ENCODE measurements at places on chromosomes 3 and 15. TPM values are rescaled to one million over a fixed set of nuclear protein-coding genes. Genes with fewer than 3 reads are reported as not detected.

MLF1 gene
- total RNA-seq, result 25.4 TPM

PLD1 gene
- total RNA-seq, result 0.21 TPM

LIPC gene
- not detected for total RNA-seq

TMEM202 gene
- not detected for total RNA-seq

NANOGP8 gene
- total RNA-seq, result 1.5 TPM

SAMMSON gene
- total RNA-seq, result not detected

TM6SF1 gene
- total RNA-seq, result not detected

NR1I2 gene
- total RNA-seq, result 0.22 TPM

DNA sequence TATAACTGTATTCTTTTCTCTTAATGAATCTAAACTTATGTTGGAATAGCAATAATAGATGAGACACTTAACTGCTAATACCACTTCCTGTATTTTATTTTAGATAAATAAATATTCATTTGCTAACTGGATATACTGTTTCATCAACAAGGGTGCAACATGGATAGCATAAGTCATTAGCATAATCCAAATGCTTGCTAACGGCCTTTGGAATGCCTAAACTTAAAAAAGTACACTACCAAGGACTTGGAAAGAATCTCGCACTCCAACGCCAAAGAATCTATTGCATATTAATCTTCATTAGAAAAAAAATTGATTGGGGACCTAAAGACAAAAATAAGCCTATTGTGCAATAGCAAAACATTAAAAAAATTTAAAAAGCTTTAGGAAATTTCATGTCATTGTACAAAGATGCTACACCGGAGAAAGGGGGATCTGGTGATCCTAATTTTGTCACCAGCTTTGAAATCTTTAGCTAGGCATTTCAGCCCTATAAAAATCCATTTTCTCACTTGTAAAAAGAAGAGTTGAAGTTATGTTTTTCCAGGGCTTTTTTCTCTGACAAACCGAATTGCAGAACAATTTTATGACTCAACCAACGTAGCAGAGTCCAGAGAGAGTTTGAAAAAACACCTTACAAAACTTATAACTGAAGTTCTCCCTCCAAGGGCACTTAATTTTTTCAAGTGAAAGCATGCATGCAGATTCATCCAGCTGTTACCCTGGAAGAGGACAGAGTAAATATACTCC, 4.1 kb downstream of the VGLL3 start:
- no peak overlapping the region for H3K27ac ChIP-seq
- no peaks in the 10 kb centered on the region for H3K36me3 ChIP-seq
- H3K27me3 ChIP-seq, result peaks cover 19% of the 10 kb centered on the region
- H3K4me1 ChIP-seq, result peaks cover 8% of the 10 kb centered on the region
- H3K4me3 ChIP-seq, result no peak overlapping the region
- DNase-seq, result no peak

GRCh38 chr15:88970232-88970631, 57.1 kb upstream of the MFGE8 start:
- no peak overlapping the region for H3K27ac ChIP-seq
- no peaks in the 10 kb centered on the region for H3K36me3 ChIP-seq
- no peak overlapping the region for H3K4me3 ChIP-seq
- no peaks in the 10 kb centered on the region for H3K27me3 ChIP-seq

- DNase-seq, result no peak
- no peaks in the 10 kb centered on the region for H3K36me3 ChIP-seq
- H3K4me1 ChIP-seq, result no peaks in the 10 kb centered on the region
- H3K4me3 ChIP-seq, result no peak overlapping the region
- no peak overlapping the region for H3K27ac ChIP-seq
- no peaks in the 10 kb centered on the region for H3K27me3 ChIP-seq
These were observed 139.7 kb upstream of the BNIP2 start for GRCh38 chr15:59828861-59829260.

DNA sequence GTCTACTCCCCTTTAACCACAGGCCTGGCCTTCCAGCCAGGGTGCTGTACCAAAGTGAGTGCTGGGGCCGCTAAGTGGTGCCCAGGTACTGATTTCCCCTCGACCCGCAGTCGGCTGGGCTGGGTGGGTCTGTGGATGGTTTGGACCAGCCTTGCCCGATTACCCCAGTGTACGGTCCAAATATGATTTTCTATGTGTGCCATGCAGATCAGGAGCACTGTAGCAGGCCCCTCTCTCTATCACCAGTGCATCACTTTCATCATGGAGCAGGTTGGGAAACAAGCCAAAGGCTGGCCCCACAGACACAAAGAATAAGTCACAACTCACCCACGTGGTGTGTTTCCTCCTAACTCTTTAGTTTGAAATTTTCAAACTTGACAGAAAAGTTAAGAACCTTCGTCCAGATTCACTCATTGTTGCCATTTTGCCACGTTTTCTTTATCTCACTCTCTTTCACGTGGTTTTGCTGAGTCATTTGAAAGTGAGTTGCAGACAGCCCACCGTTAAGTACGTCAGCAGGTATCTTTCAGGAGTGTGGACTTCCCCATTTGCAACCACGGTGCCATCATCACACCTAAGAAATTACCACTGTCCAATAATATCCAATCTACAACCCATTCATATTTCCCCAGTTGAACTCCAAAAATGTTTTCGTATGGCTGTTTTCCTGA, 37.0 kb downstream of the ZNF710 start:
- H3K4me3 ChIP-seq, result no peak overlapping the region
- H3K27me3 ChIP-seq, result no peaks in the 10 kb centered on the region
- H3K27ac ChIP-seq, result no peak overlapping the region
- no peak for DNase-seq
- H3K4me1 ChIP-seq, result peaks cover 73% of the 10 kb centered on the region

GRCh38 chr3:133610031-133610430, 36.5 kb downstream of the CDV3 start:
- peaks cover 39% of the 10 kb centered on the region for H3K36me3 ChIP-seq
- no peak overlapping the region for H3K4me3 ChIP-seq
- no peak overlapping the region for H3K27ac ChIP-seq
- DNase-seq, result no peak
- no peaks in the 10 kb centered on the region for H3K27me3 ChIP-seq
- H3K4me1 ChIP-seq, result no peaks in the 10 kb centered on the region

DNA sequence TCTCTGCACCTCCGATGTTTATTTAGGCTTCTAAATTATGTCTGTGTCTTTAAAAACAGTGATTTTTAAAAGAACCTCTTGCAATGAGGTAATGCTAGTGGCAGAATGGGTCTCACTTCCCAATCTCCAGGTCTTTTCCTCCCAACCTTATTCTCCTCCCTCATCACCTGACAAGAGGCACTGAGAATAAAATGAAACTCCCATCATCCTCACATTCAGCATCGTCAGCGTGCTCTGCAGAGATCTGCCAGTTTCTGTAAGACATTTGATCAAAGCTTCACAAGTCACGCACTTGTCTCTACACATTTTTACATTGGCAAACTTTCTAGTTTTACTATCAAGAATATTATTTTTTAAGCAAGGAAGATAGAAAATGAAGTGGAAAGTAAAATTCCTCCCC, 420.5 kb downstream of the GABRB3 start:
- H3K36me3 ChIP-seq, result no peaks in the 10 kb centered on the region
- H3K27ac ChIP-seq, result no peak overlapping the region
- no peaks in the 10 kb centered on the region for H3K4me1 ChIP-seq
- no peaks in the 10 kb centered on the region for H3K27me3 ChIP-seq

DNA sequence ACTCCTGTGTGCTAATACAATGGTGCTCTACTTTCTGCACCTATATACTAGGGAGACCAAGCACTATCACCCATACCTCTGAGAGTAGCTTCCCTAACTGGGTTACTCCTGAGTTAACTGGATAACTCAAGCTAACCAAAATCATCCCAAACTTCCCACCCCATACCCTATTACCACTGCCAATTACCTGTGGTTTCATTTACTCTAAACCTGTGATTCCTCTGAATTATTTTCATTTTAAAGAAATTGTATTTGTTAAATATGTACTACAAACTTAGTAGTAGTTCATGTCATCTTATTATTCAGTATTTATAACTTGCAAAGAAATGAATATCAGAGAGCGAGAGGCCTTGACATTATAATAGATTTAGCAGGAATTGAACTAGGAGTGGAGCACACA, 340.5 kb downstream of the TBC1D5 start:
- no peak for DNase-seq
- H3K36me3 ChIP-seq, result peaks cover 6% of the 10 kb centered on the region
- H3K27ac ChIP-seq, result no peak overlapping the region
- H3K4me1 ChIP-seq, result peaks cover 35% of the 10 kb centered on the region

GRCh38 chr3:20043396-20043795, 3.1 kb downstream of the KAT2B start:
- no peak for DNase-seq
- H3K27me3 ChIP-seq, result no peaks in the 10 kb centered on the region
- H3K27ac ChIP-seq, result no peak overlapping the region
- H3K4me1 ChIP-seq, result peaks cover 31% of the 10 kb centered on the region

DNA sequence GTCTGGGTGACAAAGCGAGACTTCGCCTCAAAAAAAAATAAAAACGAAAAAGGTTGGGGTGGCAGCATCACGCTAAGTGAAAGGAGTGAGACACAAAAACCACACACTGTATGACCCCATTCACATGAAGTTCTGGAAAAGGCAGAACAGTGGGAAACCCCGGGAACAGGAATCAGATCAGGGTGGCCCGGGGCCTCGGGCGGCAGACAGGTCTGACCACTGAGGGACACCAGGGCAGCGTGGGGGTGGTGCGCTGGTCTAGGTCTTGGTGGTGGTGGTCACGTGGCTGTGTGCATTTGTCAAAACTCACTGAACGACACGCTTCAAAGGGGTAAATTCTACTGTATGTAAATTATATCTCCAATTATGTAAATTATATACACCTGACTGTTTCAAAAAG, 79.7 kb upstream of the PRR20G start:
- no peak for DNase-seq
- peaks cover 3% of the 10 kb centered on the region for H3K27me3 ChIP-seq
- H3K36me3 ChIP-seq, result no peaks in the 10 kb centered on the region

- no peak for DNase-seq
- no peaks in the 10 kb centered on the region for H3K36me3 ChIP-seq
- H3K4me3 ChIP-seq, result no peak overlapping the region
- no peaks in the 10 kb centered on the region for H3K4me1 ChIP-seq
- H3K27me3 ChIP-seq, result peaks cover 9% of the 10 kb centered on the region
These were observed 35.7 kb upstream of the SPSB4 start for GRCh38 chr3:141015481-141015880.

GRCh38 chr3:129614927-129615363, 8.5 kb upstream of the PLXND1 start:
- DNase-seq, result no peak
- H3K27ac ChIP-seq, result no peak overlapping the region
- no peak overlapping the region for H3K4me3 ChIP-seq
- H3K4me1 ChIP-seq, result peaks cover 5% of the 10 kb centered on the region
- no peaks in the 10 kb centered on the region for H3K36me3 ChIP-seq

GRCh38 chr3:59442046-59442445, 392.2 kb upstream of the CFAP20DC start:
- no peak overlapping the region for H3K27ac ChIP-seq
- peak; percentile 66 for DNase-seq
- peaks cover 56% of the 10 kb centered on the region for H3K27me3 ChIP-seq
- no peaks in the 10 kb centered on the region for H3K36me3 ChIP-seq
- no peak overlapping the region for H3K4me3 ChIP-seq

- no peaks in the 10 kb centered on the region for H3K27me3 ChIP-seq
- H3K27ac ChIP-seq, result no peak overlapping the region
- DNase-seq, result no peak
- no peak overlapping the region for H3K4me3 ChIP-seq
These were observed 220.0 kb upstream of the KBTBD8 start for GRCh38 chr3:66778107-66778506.

GRCh38 chr3:21170964-21171363, 580.0 kb downstream of the ZNF385D start:
- no peaks in the 10 kb centered on the region for H3K36me3 ChIP-seq
- H3K27ac ChIP-seq, result no peak overlapping the region
- DNase-seq, result peak; percentile 64
- H3K27me3 ChIP-seq, result no peaks in the 10 kb centered on the region
- peaks cover 7% of the 10 kb centered on the region for H3K4me1 ChIP-seq

- no peak overlapping the region for H3K4me3 ChIP-seq
- no peaks in the 10 kb centered on the region for H3K36me3 ChIP-seq
- no peaks in the 10 kb centered on the region for H3K27me3 ChIP-seq
- no peak overlapping the region for H3K27ac ChIP-seq
- no peak for DNase-seq
These were observed 83.5 kb downstream of the FAM81A start for GRCh38 chr15:59521443-59521842.

- H3K4me3 ChIP-seq, result no peak overlapping the region
- no peaks in the 10 kb centered on the region for H3K27me3 ChIP-seq
- peak; percentile 38 for DNase-seq
- H3K27ac ChIP-seq, result no peak overlapping the region
- H3K36me3 ChIP-seq, result no peaks in the 10 kb centered on the region
These were observed 44.5 kb upstream of the CCNL1 start for GRCh38 chr3:157204431-157204830.

- H3K4me1 ChIP-seq, result peaks cover 29% of the 10 kb centered on the region
- H3K36me3 ChIP-seq, result no peaks in the 10 kb centered on the region
- H3K27ac ChIP-seq, result no peak overlapping the region
- no peak for DNase-seq
- no peak overlapping the region for H3K4me3 ChIP-seq
- peaks cover 19% of the 10 kb centered on the region for H3K27me3 ChIP-seq
These were observed 3.0 kb upstream of the ATOSA start for GRCh38 chr15:52682200-52682599.

DNA sequence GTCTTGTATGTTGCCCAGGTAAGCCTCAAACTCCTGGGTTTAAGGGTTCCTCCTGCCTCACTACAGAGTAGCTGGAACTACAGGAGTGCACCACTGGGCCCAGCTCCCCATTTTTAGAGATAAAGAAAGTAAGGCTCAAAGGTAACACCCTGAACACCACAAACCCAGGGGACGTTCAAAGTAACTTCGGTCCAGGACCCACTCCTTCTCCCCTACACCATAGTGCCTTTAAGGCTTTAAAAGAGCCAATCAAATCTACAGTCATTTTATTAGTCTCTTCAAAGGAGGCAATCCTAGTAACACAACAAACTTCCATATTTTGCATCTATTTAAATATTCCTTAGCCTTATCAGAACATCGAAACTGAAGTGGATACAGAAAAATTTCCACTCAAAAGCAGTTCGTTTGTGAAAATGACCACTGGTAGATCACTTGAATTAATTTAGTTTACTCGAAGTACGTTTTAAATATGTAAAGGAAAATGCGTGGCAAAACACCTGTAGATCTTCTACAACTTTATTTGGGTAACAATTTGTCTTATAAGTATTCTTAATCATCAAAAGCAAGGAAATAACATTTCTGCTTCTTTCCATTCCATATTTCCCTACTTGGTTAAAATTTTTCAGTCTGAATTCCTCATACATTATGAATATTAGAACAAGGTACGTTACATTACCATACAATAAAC, 1.8 kb downstream of the STAG1 start:
- H3K27ac ChIP-seq, result peak overlapping the region; percentile 99
- peak overlapping the region; percentile 77 for H3K4me3 ChIP-seq
- H3K36me3 ChIP-seq, result no peaks in the 10 kb centered on the region
- H3K27me3 ChIP-seq, result no peaks in the 10 kb centered on the region
- H3K4me1 ChIP-seq, result peaks cover 40% of the 10 kb centered on the region

- H3K4me3 ChIP-seq, result no peak overlapping the region
- H3K27ac ChIP-seq, result peak overlapping the region; percentile 74
- DNase-seq, result no peak
- H3K36me3 ChIP-seq, result peaks cover 5% of the 10 kb centered on the region
These were observed 47.9 kb downstream of the RGMA start for GRCh38 chr15:93041159-93041547.
